Melanocyte of skin (primary cell): ENCODE measurements at places on chromosomes 12 and 14. TPM values are rescaled to one million over a fixed set of nuclear protein-coding genes. Genes with fewer than 3 reads are reported as not detected.

GNB3 gene
- 0.31 and 0.33 TPM in 2 replicates for total RNA-seq

NR4A1 gene
- 9.7 and 11.0 TPM in 2 replicates for total RNA-seq

TBX3 gene
- 0.34 and 1.1 TPM in 2 replicates for total RNA-seq

MIPOL1 gene
- 9.6 and 20.7 TPM in 2 replicates for total RNA-seq

RD3L gene
- total RNA-seq = not detected in 2 replicates

NKX2-8 gene
- total RNA-seq = not detected in 2 replicates

TCL1B gene
- total RNA-seq = not detected in 2 replicates

PLCZ1 gene
- total RNA-seq = not detected in 2 replicates

GUCY2C gene
- total RNA-seq = not detected in 2 replicates

IL31 gene
- not detected in 2 replicates for total RNA-seq

ALDH1L2 gene
- total RNA-seq = 11.7 and 16.2 TPM in 2 replicates

PPM1H gene
- total RNA-seq = 57.8 and 77.8 TPM in 2 replicates

LBHD2 gene
- not detected in 2 replicates for total RNA-seq

DHRS2 gene
- 0.33 and 0.77 TPM in 2 replicates for total RNA-seq

CMTM5 gene
- total RNA-seq = 0.69 and 2.5 TPM in 2 replicates

MMP14 gene
- total RNA-seq = 336 and 337 TPM in 2 replicates

MYH6 gene
- total RNA-seq = not detected in 2 replicates

AKAP3 gene
- total RNA-seq = 0.67 and 1.2 TPM in 2 replicates

OTX2 gene
- total RNA-seq = not detected in 2 replicates

TROAP gene
- 13.8 and 26.8 TPM in 2 replicates for total RNA-seq

RNASE7 gene
- not detected in 2 replicates for total RNA-seq

NEUROD4 gene
- not detected in 2 replicates for total RNA-seq

MRPS35 gene
- 50.9 and 72.7 TPM in 2 replicates for total RNA-seq

A2M gene
- total RNA-seq = 10.8 and 29.6 TPM in 2 replicates

DLGAP5 gene
- total RNA-seq = 18.2 and 25.5 TPM in 2 replicates

CELA1 gene
- total RNA-seq = not detected in 2 replicates

SYCP3 gene
- total RNA-seq = 0.15 and 0.67 TPM in 2 replicates

CCDC197 gene
- total RNA-seq = not detected in 2 replicates

SMIM41 gene
- not detected in 2 replicates for total RNA-seq

CFAP54 gene
- total RNA-seq = 0.15 and 0.33 TPM in 2 replicates

TTC6 gene
- total RNA-seq = not detected in 2 replicates

GALC gene
- 11.0 and 18.2 TPM in 2 replicates for total RNA-seq

GLT8D2 gene
- total RNA-seq = 1.8 TPM in 1 of 2 replicates, not detected in the other

KRT81 gene
- 0.36 TPM in 1 of 2 replicates, not detected in the other for total RNA-seq
